ENCODE measurements at places on chromosomes 12 and 14.

GRCh38 chr14:82999802-83000201 is 1466.1 kb upstream of the SEL1L start:
- no peak for DNase-seq

- DNase-seq: peak; percentile 47
Measured at GRCh38 chr12:39619316-39619659, 315 bp downstream of the ABCD2 start.

- no peak for DNase-seq
Measured at GRCh38 chr14:77882098-77882497, 82.2 kb downstream of the ADCK1 start.

DNA sequence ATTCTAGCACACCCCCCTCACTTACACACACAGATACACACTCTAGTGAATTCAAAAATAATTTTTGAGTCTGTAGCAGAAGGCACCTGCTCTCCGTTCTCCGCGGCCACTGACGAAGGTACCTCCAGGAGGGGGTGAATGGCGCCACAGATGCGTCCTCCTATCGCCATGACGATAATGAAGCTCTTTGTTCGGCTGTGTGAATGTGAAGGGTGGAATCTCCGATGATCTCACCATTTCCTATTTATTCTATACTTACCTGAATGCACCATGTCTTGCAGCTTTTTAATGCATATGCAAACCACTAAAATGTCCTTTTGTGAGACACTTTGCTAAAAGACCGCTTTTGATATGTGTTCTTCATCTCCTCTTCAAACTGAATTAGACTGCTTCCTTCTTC is 162.7 kb downstream of the EGLN3 start:
- no peak for DNase-seq

GRCh38 chr14:69244946-69245345 is 15.0 kb upstream of the GALNT16 start:
- no peak for DNase-seq

DNA sequence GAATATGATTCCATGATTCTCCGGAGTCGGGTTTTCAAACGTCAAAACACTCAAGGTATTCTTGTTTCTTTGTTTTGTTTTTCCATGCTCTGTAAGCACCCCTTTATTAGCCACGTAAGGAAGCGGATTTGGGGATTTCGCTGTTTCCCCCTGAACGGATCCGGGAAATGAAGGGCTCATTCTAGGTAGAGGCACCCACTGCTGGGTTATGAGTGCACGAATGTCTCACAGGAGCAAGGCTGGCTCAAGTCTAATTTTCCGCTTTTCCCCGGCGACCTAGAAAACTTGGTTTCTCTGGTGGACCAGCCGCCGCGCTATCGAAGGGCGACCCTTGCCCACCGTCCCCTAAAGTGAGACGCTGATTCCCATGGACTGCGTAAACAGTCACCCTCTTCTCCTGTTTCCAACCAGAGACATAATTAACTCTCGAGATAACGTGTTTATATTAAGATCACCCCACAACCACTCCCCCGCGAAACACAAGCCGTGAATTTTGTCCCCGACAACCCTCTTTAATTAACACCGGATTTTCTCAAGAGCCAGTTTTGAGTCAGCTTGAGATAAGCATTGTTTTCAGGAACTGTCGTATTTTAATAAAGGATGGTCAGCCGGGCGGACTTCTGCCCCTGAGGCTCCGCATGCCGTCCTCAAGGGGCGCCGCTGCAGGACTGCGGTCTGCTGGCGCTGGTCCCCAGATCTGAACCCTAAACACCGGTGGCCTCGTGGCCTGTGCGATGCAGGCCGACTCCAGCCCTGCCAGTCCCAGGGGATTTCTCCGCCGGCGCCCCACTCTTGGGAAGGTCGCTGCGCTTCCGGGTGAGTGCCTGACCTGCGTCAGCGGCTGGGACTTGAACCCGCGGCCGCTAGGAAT is 515 bp upstream of the ABCC9 start:
- no peak for DNase-seq

Data from activated CD4-positive, alpha-beta memory T cell treated with anti-CD3 and anti-CD28 coated beads for 36 hours (primary cell).